ENCODE measurements at places on chromosomes 12 and 14.
A peak's percentile ranks its signal among the peaks of the same experiment; 100 is the strongest.

GRCh38 chr14:23033801-23034497, 751 bp downstream of the PSMB5 start:
- DNase-seq, result no peak

DNA sequence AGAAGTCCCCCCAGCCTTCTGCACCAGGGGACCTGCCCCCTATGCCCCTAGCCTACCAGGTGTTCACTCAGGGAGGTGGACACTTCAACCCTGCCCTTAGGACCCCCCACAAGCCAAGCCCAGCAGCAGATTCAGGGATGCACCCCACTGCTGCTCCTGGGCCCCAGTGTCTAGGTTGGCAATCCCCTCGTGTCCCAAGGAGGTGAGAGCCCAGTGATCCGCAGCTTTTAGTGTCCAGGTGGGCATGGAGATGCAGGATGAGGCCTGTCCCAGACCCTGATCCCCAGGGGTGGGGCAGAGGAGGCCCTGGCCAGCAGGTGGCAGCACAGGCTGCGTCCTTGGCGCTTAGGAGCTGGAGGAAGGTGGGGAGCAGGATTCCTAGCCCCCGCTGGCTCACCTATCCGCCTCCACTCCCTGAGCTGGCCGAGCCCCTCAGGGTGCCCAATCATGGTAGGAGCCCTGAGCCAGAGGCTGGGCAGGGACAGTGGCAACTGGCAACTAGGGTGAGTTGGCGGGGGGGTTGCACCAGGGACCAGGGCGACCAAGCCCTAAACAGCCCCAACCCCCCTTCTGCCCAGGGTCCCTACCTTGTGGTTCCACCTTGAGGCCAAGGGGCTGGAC, 4.1 kb downstream of the CKB start:
- peak; percentile 74 for DNase-seq

DNA sequence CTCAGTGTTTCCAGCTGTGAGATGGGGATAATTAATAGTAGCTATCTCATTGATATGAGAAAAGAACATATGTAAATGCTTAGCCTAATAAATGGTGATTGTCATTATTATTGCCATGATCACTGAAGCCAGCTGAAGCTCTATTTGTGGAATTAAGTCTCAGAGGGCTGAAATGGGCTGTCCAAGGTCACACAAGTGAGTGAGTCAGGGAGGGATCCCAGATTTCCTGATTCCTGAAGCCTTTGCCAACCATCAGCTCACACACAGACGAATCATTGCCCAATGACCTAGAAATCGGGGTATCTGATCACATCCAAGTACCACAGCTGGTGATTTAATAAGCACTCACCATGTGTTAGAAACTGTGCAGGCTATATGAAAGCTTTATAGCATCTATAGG, 21.6 kb upstream of the TMEM229B start:
- DNase-seq, result no peak

DNA sequence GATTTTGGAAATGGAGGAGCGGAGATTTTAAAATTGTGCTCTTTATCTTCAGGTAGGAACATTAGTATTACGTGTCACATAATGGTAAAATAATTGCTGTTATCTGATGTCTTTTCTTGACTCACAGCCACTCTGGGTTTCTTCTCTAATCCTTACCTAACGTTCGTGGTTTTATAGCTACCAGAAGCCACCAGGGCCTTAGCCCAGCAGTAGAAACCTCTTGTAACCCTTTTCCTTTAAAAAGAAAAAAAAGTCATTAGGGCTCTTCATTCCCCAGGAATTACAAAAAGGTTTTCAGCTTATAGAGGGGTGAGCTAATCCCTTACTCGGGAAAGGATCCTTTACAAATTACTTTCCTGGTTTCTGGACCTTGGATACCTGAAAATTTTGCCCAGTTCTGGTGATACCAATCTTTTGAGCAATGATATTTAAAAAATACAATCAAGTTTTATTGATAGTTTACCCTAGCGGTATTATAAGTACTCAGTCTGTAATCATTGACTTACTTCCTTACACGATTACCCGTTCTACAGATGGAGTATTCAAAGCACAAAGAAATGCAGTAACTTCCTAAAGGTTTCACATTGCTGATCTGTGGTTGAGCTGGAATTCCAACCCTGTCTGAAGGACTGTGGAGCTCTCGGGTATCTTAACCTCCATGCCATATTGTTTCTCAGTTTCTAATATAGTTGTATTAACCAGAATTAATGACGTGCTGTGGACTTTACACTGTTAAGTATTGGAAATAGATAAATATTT, 1.6 kb downstream of the GABARAPL1 start:
- no peak for DNase-seq

- DNase-seq, result no peak
Measured at GRCh38 chr12:20055856-20056255, 312.5 kb upstream of the PDE3A start.

GRCh38 chr12:98048326-98048725, 467.1 kb upstream of the TMPO start:
- DNase-seq, result no peak

GRCh38 chr14:48140804-48141203, 465.4 kb upstream of the MDGA2 start:
- no peak for DNase-seq

DNA sequence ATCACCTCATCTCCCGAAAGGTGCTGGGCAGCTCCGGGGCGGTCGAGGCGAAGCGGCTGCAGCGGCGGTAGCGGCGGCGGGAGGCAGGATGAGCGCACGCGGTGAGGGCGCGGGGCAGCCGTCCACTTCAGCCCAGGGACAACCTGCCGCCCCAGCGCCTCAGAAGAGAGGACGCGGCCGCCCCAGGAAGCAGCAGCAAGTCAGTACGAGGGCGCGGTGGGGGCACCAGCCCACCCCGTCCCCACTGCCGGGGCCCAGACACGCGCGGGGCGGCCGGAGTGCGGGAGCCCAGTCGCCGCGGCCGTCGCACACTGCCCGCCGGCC, 862 bp downstream of the HMGA2 start:
- DNase-seq, result no peak
